ENCODE measurements at places on chromosomes 5 and 9. TPM values are rescaled to one million over a fixed set of nuclear protein-coding genes. Genes with fewer than 3 reads are reported as not detected.

The SLCO6A1 gene
- 0.56 TPM for polyA plus RNA-seq

The SAXO1 gene
- polyA plus RNA-seq, result 0.03 TPM

The CDH18 gene
- 2.7 TPM for polyA plus RNA-seq

The IL33 gene
- polyA plus RNA-seq, result 19.3 TPM

The SCGB3A2 gene
- not detected for polyA plus RNA-seq

The GPX8 gene
- 6.1 TPM for polyA plus RNA-seq

The LVRN gene
- 0.72 TPM for polyA plus RNA-seq

The ROR2 gene
- polyA plus RNA-seq, result 4.0 TPM

The GRXCR2 gene
- polyA plus RNA-seq, result not detected

The PKN3 gene
- 8.6 TPM for polyA plus RNA-seq

The STPG3 gene
- not detected for polyA plus RNA-seq

The SRP19 gene
- 91.1 TPM for polyA plus RNA-seq

The ZNF483 gene
- polyA plus RNA-seq, result 3.1 TPM

The CCDC180 gene
- 18.4 TPM for polyA plus RNA-seq

The ACTBL2 gene
- not detected for polyA plus RNA-seq

The ARHGEF28 gene
- 25.3 TPM for polyA plus RNA-seq

The ANKRD18A gene
- polyA plus RNA-seq, result 0.56 TPM

The RXRA gene
- 72.9 TPM for polyA plus RNA-seq

The OR13J1 gene
- polyA plus RNA-seq, result not detected

The SGTB gene
- 1.7 TPM for polyA plus RNA-seq

The GLRA1 gene
- polyA plus RNA-seq, result not detected

The SPATA31C1 gene
- polyA plus RNA-seq, result not detected

The DNAH5 gene
- 0.17 TPM for polyA plus RNA-seq

The PCDHA10 gene
- 0.81 TPM for polyA plus RNA-seq

The NUDCD2 gene
- 6.5 TPM for polyA plus RNA-seq

The TMEM174 gene
- not detected for polyA plus RNA-seq

The PRUNE2 gene
- 10.9 TPM for polyA plus RNA-seq

The SAPCD2 gene
- polyA plus RNA-seq, result 0.07 TPM

The KCNMB1 gene
- 1.6 TPM for polyA plus RNA-seq

The GPR151 gene
- not detected for polyA plus RNA-seq

The CCL19 gene
- polyA plus RNA-seq, result 23.3 TPM

The FAM221B gene
- 0.07 TPM for polyA plus RNA-seq

The FOXI1 gene
- not detected for polyA plus RNA-seq

The NKD2 gene
- polyA plus RNA-seq, result 32.8 TPM

The ANKRD34B gene
- 0.04 TPM for polyA plus RNA-seq

The INSL4 gene
- not detected for polyA plus RNA-seq

The SPATA31D4 gene
- not detected for polyA plus RNA-seq

The PCDHA9 gene
- not detected for polyA plus RNA-seq

The ZNF474 gene
- polyA plus RNA-seq, result 0.17 TPM

The LRRTM2 gene
- polyA plus RNA-seq, result 0.07 TPM

The NCBP1 gene
- polyA plus RNA-seq, result 8.9 TPM

The SLC27A4 gene
- 9.9 TPM for polyA plus RNA-seq

The OR1B1 gene
- polyA plus RNA-seq, result not detected

The TMCO6 gene
- polyA plus RNA-seq, result 5.6 TPM

The LSM11 gene
- polyA plus RNA-seq, result 1.0 TPM

The S100Z gene
- 0.27 TPM for polyA plus RNA-seq

The IL4 gene
- not detected for polyA plus RNA-seq

The COL23A1 gene
- 2.4 TPM for polyA plus RNA-seq

The FABP6 gene
- 12.6 TPM for polyA plus RNA-seq

The SPTAN1 gene
- 252 TPM for polyA plus RNA-seq

The SMC5 gene
- polyA plus RNA-seq, result 20.2 TPM

The PCDHGA4 gene
- 2.4 TPM for polyA plus RNA-seq

The RARS1 gene
- 38.0 TPM for polyA plus RNA-seq

The WASHC1 gene
- polyA plus RNA-seq, result 61.6 TPM

The ZDHHC11B gene
- polyA plus RNA-seq, result 1.7 TPM

The ENTREP1 gene
- 13.7 TPM for polyA plus RNA-seq

The ITGA2 gene
- 2.3 TPM for polyA plus RNA-seq

The SNCAIP gene
- polyA plus RNA-seq, result 5.1 TPM

The PRRT1B gene
- not detected for polyA plus RNA-seq
